HT-29 (cell line): ENCODE measurements at places on chromosomes 1 and 21.

DNA sequence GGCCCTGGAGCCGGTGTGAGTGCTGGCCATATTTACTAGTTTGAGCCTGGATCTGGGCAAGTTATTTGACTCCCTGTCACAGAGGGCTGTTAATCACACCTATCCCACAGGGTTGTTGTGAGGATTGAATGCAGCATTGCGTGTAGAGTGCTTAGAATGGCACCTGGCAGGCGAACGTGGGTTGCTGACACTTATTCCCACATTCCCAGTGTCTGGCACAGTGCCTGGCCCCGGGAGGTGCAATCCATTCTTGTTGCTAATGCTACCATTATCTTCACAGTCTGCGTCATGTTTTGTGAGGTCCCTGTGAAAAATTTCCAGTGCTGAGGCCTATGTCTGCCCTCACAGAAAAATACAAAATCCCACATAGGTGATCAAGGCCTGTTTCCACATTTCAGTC lies 66.1 kb downstream of the CD2 start:
- DNase-seq = no peak

DNA sequence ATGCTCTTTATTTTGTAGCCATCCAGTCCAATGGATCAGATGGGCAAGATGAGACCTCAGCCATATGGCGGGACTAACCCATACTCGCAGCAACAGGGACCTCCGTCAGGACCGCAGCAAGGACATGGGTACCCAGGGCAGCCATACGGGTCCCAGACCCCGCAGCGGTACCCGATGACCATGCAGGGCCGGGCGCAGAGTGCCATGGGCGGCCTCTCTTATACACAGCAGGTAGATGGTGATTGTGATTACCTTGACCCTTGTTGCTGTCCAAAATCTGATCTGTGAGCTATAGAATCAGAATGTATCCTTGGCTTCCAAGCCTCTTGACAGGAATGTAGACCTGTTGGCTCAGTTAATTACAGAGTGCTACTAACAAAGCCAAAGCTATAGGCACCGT lies 33.8 kb downstream of the ARID1A start:
- DNase-seq = no peak

DNA sequence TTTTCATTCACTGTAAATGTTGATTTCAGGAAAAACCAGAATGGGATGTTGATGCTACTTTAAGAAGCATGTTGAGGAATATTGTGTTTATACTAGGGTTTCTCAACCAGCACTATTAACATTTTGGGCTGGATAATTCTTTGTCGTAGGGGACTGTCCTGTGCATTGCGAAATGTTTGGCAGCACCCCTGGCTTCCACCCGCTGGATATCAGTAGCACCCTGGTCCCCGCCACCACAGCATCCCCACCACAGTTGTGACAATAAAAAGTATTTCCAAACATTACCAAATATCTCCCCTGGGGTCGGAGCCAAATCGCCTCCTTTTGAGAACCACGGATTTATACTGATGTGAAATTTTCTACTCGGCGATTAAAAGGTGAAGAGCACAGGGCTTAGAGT lies 41.9 kb downstream of the BTG3 start:
- DNase-seq = no peak

DNA sequence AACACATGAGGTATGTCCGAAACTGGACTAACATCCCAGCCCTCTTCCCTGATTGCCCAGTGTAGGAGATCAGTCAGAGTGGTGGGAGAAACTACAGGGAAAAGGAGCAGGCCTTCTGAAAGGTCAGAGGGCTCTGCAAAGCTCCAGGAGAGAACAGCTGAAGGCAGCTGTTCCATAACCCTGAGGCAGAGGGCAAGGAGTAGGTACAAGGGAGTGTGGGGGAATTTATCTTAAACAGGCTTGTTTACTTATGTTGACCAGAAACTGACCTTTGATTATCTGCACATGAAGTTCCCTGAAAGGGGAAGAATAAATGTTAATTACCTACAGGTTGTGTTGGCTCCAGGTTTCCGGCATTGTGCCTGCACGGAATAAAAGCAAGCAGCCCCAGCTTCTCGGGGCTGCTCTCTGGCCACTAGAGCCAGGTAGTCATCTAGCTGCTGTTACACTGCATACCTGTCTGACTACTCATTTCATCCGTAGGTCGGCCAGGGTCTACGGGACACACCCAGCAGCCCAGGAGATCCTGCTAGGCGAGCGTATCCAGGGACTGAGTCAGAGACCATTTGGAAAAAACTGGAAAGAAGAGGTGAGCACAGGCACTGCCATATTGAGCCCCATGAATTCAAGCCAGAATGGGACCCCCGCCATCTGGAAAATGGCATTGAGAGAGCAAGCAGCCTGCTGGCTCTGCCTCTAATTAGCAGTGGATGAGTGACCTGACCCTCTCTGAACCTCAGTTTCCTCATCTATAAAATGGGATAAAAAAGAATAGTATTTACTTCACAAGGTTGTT lies 14.9 kb upstream of the PAQR7 start:
- peak; percentile 80 for DNase-seq

DNA sequence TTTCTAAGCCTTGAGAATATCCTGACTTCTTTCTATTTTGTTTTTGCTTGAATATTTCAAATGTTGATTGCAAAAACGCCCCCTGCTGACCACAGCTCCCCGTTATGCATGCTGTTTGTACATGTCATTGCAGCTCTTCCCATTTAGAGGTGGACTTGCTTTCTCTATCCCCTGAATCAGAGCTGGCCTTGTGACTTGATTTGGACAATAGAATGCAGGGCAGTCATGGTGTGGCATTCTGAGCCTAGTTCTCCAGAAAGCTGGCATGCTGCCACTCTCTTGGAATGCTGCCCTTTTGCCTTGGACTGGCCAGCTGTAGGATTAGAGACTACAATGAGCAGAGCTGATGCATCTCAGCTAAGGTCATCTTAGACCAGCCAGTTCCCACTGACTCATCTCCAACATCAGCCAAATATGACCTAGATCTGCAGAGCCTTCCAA lies 1561.5 kb downstream of the MRPL39 start:
- peak; percentile 40 for DNase-seq

DNA sequence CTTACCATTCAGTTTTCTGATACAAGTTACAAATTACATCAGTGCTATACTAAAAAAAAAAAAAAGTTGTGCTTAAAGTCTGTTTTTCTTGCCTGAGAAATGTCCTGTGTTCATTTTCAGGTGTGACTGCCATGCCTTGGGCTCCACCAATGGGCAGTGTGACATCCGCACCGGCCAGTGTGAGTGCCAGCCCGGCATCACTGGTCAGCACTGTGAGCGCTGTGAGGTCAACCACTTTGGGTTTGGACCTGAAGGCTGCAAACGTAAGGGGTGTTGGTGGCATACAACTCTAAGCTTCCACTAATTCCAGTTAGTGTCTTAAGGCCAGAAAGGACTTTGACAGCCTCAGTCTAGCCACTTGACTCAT lies 60.1 kb upstream of the LAMC2 start:
- DNase-seq = no peak

DNA sequence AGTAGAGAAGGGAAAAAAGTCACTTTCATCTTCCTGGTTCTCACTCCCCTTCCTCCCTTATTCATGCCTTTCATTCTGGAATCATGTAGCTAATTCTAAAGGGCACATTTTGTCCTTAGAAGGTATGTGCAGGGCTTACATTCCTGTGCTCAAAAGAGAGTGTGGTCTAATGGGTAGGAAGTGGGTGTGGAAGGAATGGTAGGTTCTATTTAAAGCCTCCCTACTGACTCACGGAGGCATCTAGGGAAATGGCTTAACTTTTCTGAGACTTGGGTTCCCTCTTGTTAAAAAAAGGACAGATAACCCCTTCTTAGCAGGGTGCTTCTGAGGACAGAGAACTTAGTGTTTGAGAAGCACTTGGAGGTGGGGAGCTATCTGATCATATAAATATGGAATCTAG lies 249.3 kb upstream of the DUSP10 start:
- DNase-seq = no peak

GRCh38 chr1:167821969-167822685 lies 91.8 kb downstream of the ADCY10 start:
- no peak for DNase-seq

- DNase-seq = peak; percentile 49
These were observed 46.9 kb downstream of the ARHGEF10L start for GRCh38 chr1:17586172-17586964.

DNA sequence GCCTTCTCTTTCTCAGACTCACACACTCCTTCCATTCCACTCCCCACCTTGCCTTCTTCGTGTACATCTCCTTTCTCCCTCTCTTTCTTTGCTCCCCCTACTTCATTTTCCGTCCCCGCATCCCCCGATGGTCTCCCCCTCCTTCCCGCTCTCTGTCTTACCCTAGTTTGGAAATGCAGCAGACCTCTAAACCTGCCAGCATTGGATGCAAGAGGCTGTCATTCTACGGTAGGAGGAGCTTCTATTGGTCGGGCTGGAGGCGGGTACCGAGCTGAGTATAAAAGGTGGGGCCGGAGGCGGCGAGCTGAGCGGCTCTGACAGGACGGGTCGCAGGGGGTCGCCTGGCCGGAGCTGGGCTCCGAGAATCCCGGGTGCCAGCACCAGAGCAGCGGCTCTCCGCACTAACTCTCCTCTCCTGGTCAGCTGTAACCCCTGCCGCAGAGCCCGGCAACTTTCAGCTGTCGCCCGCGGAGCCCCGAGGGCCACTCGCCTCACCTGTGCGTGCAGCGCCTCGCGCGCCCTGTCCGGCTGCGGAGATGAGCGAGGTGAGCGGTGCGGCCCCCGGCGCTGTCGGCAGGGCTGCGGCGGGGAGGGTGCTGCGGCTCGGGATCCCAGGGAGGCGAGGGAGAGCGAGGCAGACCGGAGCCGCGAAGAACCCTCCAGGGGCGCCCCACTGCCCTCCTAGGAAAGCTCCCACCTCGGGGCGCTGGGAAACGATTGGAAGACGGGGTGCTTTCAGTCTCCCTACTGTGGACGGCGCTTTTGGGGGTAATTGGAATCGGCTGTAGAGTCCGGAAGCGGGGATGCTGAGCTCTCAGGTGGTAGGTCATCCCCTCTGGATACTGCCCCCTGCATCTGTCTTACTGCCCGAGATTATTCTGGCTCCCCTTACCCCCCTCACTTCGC lies at the start of gene PCP4L1:
PCP4L1 (plus strand) TSS at position 307 of the 906 bp plus-strand sequence; CDS start at position 537, 230 bp downstream.
- DNase-seq = no peak

DNA sequence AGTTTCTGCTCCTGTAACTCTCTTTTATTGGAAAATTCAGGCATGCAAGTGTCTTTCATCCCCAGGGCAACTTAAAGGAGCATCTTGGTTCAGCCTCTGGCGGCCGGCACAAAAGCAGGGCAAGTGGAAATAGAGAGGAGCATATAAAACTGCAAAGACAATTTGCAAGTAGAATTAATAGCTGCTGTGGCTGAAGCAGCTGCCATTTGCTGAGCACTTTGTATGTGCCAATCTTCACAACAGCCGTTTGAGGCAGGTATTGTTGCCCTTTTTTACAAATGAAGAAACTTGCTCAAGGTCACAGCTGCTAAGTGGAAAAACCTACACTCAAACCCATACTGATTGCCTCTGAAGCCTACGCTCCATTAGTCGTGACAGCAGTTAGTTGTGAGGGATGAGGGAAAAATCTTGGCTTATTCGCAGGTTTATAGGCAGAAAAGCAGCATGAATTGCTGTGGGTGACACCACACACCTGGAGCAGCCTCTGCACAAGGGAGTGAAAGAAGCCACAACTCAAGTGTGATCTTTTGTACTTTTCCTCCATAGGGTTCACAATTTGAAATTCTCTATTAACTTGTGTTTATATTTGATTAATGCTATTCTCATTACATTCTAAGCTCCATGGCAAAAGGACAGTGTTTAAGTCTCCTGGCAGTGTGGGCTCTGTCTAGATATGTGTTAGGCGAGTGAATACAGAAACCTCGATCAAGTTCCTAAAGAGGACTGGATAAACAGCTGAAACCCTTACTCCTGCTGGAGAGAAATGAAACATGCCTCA lies 99.0 kb upstream of the BEND5 start:
- no peak for DNase-seq

DNA sequence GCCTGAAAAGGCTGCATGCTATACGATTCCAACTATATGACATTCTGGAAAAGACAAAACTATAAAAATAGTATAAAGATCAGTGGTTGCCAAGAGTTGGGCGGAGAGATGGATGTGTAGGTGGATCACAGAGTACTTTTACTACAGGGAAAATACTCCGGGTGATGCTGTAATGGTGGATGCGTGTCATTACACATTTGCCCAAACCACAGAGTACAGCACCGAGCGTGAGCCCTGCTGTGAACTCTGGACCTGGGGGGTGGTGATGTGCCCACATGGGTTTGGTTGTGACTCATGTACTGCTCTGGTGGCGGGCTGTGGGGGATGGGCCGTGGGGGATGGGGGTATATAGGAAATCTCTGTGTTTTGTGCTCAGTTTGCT lies 162.7 kb upstream of the COL6A1 start:
- DNase-seq = no peak

- DNase-seq = no peak
These were observed 28.0 kb upstream of the NRDC start for GRCh38 chr1:51906306-51907078.

GRCh38 chr1:39124282-39124681 lies 80.2 kb upstream of the MACF1 start:
- no peak for DNase-seq

DNA sequence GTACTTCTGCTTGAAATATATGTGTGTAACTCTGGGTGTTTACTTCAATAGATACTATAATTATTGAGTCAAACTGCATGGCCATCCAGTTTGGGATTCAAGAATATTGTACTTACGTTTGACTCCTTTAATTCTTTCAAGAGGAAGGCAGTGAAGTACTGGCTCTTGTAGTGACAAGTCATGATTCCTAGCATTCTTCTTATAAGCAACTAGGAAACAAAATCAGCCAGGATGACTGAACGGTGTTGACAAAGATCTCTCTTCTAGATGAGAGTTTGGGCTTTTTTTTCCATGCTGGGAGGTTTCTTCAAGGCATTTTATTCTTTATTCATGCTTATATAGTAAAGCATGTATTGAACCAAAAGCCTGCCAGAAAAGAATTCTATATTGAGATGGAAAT lies 58.3 kb downstream of the CLEC20A start:
- no peak for DNase-seq

- peak; percentile 67 for DNase-seq
These were observed 56.9 kb downstream of the SLC45A1 start for GRCh38 chr1:8374812-8375211.

GRCh38 chr1:153598309-153599172 lies 14.4 kb downstream of the S100A16 start:
- DNase-seq = no peak

DNA sequence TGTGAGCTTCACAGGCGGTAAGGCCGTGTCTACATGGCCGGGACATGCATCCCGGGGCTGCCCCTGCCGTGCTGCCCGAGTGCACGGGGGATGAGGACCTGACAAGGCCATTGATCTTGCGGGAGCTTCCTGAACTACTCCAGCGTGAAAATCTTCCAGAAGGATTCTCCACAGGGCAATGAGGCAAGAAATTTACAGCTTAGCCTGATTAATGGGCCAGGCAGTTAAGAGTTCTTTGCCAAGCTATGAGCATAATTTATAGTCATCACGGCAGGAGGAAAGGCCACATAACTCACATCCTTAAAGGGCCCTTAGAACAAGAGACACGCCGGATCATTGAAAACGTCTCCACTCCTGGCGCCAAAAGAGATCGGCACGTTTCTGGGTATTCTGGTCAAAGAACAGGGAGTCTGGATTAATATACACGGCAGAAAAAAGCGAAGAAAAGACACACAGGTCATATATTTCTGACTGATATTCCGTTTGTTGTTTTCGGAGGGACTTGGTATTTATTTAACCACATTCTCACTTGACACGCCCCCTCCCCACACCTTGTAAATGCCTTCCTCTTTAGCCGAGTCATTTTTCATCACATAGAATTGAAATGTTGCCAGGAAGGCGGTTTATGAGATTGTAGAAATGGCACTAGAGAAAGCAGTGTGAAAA lies 180.5 kb downstream of the DYRK1A start:
- peak; percentile 32 for DNase-seq
